ENCODE measurements at places on chromosomes 2 and 18. TPM values are rescaled to one million over a fixed set of nuclear protein-coding genes. Genes with fewer than 3 reads are reported as not detected.

GRCh38 chr2:158207354-158207753, 105.7 kb downstream of the UPP2 start:
- no peak for DNase-seq

IL37 gene
- polyA plus RNA-seq: not detected

MYO5B gene
- polyA plus RNA-seq: 0.02 TPM

UNC80 gene
- polyA plus RNA-seq: not detected

Data from CD4-positive, alpha-beta memory T cell (primary cell).